ENCODE measurements at places on chromosomes 4 and X.

- DNase-seq, result no peak
Observed at GRCh38 chrX:37659047-37659446, 26.5 kb upstream of the XK start.

GRCh38 chr4:53889326-53890055 is 174.9 kb downstream of the CHIC2 start:
- DNase-seq, result no peak

DNA sequence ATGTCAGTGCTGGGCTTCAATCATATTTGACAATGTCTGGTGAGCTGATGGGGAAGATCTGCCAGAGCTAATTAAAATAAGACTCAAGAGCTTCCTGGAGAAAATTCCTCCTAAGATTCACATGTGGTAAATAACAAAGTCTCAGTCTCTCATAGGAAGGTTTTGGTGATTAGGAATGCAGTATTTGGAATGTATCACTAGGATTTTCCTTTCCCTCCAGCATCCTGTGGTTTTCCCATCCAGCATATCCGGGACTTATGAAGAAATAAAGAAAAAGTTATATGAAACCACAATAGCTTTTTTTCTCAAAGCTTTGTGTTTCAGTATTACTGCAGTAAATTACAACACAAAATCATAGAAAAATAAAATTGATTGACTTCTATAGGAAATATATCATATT is 1597.1 kb downstream of the ADGRL3 start:
- DNase-seq, result no peak

GRCh38 chr4:12319765-12320164 is 891.1 kb upstream of the HS3ST1 start:
- DNase-seq, result no peak

DNA sequence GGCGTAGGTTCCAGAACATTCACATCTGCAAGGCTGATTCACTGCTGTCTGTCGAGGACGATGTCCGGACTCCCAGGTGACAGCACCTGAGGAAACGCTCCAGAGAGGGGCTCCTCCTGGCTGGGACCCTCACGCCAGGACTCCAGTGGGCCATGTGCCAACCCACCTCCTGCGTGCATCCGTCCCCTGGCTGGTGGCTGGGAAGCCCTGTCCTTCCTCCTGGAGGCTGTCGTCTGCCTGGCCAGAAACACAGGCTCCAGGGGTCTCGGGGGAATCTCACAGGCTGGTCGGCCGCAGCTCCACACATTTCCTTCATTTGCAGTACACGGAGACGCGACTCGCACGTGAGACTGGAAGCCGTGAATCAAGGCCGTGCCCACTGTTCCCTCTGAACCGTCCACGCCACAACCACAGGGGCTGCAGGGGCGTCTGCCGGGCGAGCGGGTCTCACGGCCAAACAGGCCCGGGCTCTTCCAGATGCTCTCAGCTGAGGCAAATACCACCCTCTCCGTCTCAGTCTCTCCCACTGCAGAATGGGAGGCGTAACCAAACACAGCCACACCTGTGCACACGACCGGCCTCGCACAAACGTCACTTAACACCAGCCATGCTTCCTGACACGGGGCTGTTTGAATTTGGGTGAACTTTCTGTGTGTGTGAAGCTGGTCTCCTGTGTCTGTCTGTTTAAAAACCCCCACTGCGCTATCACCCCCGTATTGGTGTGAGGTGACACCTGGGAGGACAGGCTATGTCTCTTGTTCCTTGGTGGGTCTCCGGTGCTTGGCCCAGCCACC is 38.7 kb upstream of the MXD4 start:
- no peak for DNase-seq

DNA sequence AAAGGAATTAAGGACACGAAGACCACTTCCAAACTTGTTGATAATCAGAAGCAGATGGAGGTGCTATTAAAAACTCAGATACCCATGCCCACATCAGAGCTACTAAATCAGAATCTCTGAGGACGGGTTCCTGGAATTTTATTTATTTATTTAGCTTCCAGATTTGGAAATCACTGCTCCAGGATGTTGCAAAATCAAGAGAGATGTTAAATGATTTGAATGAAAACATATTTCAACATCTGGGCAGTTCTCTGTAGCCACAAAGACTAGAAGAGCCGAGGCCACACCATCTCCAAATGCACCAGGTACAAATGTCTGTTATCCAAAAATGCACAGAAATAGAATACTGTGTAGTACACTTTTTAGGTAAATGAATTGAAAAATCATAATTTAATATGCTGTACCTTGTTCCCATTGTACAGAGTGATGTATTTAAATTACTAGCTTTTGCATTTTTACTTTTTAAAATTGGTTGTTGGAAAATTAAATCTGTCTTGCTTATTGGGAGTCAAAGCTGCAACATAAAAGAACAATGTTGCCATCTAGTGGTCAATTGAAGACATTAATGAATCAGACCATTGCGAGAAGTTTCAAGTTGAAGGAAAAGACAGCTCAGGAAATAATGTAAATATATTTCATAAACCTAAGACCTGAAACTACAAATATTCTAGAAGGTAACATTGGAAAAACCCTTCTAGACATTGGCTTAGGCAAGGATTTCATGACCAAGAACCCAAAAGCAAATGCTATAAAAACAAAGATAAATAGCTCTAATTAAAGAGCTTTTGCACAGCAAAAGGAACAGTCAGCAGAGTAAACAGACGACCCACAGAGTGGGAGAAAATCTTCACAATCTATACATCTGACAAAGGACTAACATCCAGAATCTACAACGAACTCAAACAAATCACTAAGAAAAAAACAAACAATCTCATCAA is 151.3 kb upstream of the TTC29 start:
- no peak for DNase-seq

- no peak for DNase-seq
Observed at GRCh38 chrX:131061306-131061705, 3.2 kb downstream of the ARHGAP36 start.

DNA sequence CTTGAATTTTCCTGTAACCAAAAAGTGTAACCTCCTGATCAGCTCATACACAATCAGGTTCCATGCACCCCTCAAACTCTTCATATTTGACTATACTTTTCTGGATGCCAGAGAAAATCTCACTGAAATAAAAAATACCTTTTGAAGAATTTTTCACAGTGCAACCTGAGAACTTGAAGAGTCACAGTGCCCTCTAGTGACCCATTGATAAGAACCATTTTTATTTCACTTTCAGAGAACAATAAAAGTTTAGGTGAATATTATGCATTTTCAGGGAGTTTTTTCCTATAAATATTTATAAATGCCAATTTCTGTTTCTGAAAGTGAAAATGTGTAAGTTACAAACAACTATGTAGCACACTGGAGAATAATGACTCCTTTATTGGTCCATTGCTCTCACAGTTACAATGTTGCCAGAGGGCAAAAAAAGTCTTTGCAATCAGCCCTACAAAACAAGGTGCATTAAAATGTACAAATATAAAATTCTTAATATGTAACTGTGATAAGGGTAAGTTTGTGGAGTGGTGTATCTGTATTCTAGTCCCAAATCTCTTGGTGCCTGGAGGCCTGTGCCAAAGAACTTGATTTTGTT is 153.6 kb upstream of the INTU start:
- no peak for DNase-seq

GRCh38 chr4:69999420-69999819 is 3.7 kb downstream of the STATH start:
- no peak for DNase-seq

DNA sequence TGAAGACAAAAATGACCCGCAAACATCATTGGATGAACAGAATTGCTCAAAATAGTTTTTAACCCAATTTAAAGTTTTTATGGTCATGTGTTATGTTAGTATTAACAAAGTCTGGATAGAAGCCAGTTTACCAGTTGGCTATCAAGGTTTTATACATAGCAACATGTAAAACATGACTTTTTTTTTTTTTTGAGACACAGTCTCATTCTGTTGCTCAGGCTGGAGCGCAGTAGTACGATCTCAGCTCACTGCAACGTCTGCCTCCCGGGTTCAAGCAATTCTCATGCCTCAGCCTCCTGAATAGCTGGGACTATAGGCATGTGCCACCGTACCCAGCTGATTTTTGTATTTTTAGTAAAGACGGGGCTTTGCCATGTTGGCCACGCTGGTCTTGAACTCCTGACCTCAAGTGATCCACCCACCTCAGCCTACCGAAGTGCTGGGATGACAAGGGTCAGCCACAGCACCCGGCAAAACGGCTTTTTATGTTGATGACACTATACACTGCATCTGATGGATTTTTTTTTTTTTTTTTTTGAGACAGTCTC is 3.4 kb downstream of the SAT1 start:
- no peak for DNase-seq

DNA sequence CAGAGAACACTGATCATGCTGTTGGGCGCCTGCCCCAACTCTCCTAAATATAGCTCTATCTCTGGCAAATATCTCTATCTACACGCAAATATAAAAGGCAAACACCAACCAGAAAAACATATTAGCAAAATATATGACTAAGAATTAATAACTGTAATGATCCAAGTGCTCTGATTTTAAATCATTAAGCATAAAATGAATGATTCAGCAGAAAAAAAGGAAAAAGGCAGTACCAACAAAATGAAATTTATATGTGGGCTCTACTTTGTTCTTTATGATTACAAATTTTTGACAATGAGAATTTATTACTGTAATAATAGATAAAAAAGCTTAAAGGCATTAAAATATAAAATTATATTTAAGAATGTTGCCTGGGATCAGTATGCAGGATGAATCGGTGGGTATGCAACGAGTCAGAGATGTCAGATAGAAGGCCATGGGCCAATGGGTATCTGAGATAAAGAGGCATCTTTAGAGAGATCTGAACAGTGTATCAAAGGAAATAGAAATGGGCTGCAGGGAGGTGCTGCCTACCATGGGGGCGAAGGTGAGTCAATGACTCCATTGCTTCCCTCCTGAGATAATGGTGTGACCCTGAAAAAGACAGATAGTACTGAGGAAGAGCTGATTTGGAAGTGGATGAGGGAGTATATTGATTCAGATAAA is 234.8 kb downstream of the SCFD2 start:
- no peak for DNase-seq

DNA sequence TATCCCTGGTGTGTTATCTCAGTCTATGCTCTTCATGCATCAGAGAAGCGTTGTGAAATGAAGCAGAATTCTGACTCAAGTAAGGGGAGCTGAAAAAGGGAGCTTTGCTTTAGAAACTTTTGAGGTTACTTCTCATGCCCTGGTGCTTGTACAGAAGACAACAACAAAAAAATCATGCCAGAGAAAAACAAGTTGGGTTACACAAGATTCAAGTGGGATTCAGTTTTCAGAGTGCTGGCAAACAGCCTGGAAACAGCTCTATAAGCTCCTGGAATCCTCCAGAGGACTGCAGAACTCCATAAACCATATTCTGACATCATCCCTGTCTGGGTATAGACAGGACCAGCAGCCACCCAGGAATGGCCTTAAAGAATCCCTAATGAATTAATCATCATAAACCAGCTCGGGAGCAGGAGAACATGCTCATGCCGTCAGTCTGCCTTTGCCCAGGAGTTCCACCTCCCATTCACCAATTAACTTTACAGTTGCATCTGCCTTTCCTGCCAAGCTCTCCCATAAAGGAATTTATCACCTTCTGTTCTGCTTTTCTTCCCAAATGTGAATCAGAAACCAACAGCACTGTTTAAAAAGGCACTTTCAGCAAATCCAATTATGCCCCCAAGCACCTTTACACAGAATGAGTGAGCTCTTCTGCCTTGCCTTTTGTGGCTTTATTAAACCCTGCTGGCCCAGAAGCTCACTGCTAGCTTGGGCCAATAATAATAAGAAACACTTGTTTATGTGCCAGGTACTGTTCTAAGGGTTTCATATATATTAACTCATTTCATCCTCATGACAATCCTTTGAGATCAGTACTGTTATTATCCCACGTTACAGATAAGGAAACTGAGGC is 54.5 kb upstream of the FBXW7 start:
- DNase-seq, result no peak

DNA sequence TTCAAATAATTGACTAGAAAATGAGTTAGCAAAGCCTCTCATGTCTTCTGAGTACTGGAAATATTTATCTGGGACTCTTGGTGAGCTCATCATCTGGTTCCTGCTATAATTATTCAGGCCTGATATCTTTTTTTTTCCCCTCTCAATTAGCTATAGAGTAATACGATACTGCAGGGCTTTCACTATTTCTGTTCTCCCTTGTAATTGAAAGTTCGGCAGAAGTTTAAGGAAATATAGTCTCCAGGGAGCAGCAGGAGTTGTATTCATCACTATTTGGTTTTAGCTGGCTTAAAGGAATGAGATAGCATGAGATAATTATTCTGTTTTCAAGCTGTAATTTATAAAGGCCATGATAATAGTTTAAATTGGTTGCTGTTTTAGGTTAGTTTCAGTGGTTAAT is 378.6 kb upstream of the EPHA5 start:
- no peak for DNase-seq

- DNase-seq, result no peak
Observed at GRCh38 chrX:21659320-21659719, 1.2 kb upstream of the KLHL34 start.

DNA sequence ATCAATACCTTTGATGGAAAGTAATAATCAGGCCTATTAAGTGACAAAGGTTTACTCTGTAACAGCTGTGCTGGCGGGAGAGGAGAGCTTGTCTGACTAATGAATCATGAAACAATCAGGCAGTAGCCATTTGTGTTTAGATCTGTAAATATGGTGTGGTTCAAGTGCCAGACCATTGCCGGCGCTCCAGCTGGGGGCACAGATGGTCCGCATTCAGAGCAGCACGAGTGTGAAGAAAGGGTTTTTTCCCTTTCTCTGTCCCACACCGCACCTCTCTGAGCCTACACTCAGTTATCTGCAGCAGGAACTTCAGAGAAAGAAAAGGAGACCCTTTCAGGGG is 111.3 kb upstream of the PAQR3 start:
- no peak for DNase-seq

DNA sequence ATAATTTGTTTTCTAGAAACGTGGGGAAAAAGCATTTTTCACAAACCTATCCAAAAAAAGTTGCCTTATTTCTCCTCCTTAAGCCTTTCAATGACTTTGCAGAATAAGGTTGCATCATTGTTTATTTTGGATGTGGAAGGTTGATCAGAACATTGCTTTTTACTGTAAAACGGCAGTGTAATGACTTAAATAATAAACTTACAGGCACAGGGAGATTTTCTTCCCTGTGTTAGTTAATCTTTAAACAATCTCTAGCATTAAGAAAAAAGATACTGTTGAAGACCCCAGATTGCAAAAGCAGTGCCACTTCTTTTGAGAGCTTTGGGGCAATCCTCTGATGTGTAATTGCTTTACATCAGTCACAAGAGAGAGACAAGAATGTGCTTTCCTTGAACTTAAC is 153.4 kb downstream of the ARX start:
- DNase-seq, result no peak

DNA sequence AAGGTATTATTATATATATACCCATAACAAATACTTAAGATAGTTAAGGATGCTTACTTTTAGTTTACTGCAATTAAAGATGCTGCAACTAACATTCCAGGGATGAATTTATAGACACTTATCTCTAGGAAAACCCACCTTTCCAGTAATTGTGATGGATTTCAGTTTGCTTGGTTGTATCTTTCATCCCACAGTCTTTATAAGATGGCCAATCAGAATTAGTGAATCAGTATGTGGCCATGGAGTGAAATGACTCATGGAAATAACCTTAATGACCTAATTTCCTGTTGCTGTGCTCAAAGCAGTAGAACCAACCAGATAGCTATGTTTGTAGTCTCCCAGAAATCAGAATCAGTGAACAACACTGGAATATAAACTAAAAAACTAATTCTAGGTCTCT is 26.4 kb downstream of the MOSPD2 start:
- no peak for DNase-seq

Measured in activated CD8-positive, alpha-beta memory T cell treated with anti-CD3 and anti-CD28 coated beads for 4 hours (primary cell).